ENCODE measurements at places on chromosomes 7 and 10.

GRCh38 chr10:64112701-64113355 is 591.6 kb downstream of the REEP3 start:
- no peak for DNase-seq

- DNase-seq, result no peak
Measured at GRCh38 chr10:104767282-104767681, 126.2 kb downstream of the SORCS3 start.

DNA sequence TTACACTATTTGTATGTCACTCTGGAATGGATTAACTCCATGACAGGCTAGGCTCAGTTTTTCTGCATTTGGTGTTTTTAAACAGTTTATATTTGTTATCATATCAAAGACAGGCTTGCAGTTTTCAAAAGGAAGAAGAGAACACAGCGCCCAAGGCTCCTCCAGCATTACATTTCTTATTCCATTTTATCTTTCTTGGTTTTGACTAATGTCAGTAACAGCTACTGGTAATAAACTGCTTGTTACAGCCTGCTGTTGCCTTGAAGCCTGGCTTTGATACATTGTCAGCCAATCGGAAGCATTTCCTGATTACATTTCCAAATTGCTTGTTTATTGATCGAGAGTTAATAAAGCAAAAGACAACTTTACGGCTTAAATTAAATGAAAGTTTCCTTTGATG is 166.0 kb upstream of the MDFIC start:
- DNase-seq, result no peak

DNA sequence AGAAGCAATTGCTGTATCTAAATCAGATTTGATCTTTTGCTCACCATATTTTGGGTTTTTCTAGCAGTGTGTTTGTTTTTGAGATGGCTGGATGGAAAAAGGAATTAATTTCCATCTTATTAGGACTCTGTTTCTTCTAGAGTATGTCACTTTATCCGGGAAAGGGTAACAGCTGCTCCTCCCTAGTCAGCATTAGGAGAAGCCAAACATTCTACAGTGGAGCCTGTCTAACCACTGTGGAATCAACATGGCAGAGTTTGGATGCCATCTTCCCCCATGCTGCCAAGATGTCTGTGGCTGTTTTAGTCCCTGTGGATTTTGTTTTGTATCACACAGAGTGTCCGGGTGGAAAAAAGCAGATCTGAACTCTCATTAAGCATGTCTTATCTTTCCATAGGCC is 16.0 kb upstream of the LMOD2 start:
- DNase-seq, result no peak

DNA sequence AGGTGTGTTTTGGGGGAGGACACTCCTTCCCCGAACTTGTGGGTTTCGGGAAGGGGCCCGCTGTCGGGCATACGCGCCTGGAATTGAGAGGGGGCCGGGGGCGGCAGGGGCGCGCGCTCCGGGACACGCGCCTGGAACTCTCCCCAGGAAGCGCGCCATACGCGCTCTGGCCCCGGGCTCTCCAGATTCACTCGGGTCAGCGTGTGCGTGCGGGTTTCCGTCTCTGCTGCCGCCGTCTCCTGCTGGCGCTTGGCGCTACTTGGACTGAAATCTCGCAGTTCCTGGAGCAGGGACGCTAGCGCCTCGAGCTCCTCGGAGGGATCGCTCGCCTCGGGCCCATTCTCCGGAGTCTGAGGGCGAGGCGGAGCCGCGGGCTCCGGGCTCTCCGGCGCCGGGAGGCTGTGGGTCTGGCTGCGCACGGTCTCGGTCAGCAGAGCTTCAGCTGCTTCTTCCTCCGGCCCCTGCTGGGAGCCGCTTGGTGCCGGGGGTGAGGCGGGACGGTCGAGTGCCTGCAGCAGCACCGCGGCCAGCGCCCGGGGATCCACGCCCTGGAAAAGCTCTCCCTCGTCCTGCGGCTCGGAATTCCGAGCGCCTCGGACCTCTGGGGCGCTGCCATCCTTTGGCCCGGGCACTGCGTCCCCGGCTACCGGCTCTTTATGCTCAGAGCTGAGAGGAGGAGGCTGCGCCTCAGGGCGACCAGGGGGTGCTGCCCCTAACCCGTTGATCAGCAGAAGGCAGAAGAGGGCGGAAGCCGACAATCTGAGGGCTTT is 1.1 kb downstream of the VGF start:
- no peak for DNase-seq

- no peak for DNase-seq
Measured at GRCh38 chr7:77415823-77416620, at the start of gene GSAP. Gene GSAP, minus strand, starts transcription at chr7:77416349. Its CDS starts 28 bp downstream, at chr7:77416321.
